Anterior cingulate cortex (tissue), 58 donors: ENCODE measurements at places on chromosomes 11 and 22.

DNA sequence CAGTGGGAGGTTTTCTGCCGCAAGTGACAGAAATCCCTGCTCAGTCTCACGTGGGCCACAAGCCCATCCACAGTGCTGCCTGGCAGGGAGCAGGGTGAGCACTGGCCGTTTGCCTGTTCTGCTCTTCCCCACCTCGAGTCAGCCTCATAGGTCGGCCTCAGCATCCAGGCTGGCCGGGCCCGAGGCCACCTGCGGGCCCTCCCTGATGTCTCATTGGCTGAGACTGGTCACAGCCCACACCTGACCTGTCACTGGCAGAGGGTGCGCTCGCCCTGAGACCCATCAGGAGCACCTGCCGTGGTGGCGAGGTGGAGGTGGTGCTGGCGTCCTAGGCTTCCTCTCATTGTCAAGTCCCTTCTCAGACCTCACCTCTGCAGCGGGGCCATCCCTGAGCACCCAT, 72.1 kb downstream of the ELFN2 start:
- no peak for DNase-seq

GRCh38 chr22:33361581-33361980, 303.4 kb upstream of the SYN3 start:
- no peak for DNase-seq

DNA sequence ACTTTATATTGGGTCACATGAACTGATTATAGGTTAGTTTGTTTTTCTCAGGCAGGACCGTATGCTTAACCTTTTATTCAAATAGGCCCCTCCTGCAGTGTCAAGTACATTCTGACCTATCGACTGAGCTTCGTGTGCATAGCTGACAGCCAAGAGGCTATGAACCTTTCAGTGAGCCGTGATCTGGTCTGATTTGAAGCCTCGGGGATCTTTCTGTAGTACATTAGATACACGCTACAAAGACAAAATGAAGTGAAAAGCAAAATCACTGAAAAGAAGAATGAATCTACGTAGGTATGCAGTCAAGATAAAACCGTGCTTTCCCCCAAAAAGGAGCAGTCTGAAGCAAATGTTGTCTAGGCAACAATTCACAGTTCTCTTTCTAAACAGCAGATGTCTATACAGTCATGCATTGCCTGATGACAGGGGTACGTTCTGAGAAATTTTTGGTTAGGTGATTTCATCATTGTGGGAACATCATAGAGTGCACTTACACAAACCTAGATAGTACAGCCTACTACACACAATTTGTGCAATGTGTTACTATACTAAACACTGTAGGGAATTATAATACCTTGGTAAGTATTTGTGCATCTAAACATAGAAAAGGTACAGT, 18.1 kb downstream of the JHY start:
- no peak for DNase-seq

GRCh38 chr11:10376061-10376460, 71.2 kb downstream of the ADM start:
- DNase-seq, result no peak

DNA sequence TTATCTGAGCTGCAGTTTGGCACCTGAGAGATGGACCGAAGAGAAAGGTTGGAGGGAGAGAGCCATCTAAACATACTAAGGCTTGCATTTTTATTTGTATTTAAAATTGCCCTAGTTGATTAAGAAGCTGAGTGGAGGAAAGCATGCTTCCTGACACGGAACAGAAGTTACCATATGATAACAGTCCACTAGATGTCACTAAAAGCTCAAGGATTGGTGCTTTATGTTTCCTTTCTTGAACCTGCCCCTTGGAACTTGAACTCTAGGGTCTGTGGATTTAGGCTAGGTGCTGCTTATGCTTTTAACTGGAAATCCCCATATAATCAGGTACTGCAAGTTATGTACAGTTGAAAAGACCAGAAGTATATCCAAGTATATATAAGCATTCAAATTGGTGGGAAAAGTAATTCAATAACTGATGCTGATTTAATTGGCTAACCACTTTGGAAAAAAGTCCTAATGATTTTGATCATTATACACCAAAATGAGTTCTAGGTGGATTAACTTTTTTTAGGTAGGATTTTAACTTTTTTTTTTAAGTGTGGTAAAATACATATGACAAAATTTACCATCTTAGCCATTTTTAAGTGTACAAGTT, 9.5 kb downstream of the RBMXL2 start:
- DNase-seq, result no peak

DNA sequence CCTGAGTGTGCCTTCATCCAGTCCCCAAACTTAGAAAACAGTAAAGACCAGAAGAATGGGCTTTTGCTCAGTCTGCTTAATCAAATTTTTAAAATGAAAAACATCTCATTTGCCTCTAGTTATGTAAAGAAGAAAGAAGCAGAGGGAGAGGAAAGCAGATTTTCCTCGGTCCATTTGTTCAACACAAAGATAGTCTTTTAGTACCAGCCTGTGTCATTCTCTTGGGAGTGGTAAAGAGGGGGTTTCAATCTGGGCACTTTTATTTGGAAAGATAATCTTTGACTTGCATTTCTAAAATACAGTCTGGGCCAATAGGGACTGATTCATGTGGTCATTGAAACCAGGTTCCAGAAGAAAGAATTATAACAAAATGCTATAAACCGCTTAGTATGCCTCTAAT, 29.5 kb downstream of the KREMEN1 start:
- DNase-seq, result no peak

GRCh38 chr11:129598378-129598777, 217.3 kb upstream of the TMEM45B start:
- no peak for DNase-seq

- no peak for DNase-seq
Measured at GRCh38 chr11:67002297-67002913, 20.5 kb upstream of the SYT12 start.

DNA sequence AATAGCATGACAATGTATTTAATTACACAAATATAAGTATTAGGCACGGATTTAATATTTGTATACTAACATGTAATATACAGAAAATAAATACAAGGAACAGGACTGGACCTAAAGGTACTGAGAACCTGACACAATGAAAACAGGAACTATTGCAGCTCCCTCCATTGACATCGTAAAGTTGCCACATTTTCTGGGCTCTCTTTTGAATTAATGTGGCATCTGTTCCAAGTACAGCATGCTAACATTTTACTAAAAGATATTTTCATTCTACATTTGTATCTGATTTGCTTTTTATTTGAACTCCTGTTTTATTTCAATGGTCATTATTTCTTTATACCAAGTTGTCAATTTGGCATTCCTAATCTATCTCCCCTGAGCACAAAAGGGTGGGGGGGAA, 15.3 kb downstream of the PHF21A start:
- DNase-seq, result no peak

DNA sequence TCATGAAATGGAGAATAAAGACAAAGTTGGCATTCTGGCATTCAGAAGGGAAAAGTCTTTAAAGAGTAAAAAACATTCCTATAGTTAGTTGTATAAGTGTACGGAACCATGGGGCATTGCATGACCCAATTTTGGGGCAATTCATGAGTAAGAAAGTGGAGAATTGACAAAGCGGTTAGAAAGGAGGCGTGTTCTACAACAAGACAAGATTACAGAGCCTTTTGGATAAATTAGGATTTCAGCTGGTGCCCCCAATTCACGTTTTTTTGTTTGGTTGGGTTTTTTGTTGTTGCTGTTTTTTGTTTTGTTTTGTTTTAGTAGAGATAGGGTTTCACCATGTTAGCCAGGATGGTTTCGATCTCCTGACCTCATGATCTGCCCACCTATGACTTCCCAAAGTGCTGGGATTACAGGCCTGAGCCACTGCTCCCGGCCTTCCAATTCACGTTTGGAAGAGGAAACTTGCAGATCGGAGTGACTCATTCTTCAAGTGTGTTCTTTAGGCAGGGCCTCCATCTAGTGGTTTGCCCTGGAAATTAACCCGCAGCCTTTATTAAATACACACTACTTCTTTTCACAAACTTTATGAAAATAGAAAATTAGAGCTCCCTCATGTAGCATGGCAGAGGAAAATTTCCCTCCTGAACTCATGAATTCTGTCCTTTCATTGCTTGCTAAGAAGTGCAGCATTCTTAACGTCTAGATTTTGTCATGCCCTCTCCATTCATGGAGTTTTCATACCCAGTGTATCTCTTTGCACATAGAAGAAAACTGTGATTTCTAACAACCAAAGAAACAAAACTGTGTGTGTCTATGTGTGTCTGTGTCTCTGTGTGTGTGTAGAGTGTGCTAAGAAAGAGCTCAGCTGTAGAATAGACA, 118.1 kb downstream of the BBOX1 start:
- DNase-seq, result peak; percentile 7

GRCh38 chr11:117610045-117610444, 187.0 kb downstream of the DSCAML1 start:
- DNase-seq, result no peak

DNA sequence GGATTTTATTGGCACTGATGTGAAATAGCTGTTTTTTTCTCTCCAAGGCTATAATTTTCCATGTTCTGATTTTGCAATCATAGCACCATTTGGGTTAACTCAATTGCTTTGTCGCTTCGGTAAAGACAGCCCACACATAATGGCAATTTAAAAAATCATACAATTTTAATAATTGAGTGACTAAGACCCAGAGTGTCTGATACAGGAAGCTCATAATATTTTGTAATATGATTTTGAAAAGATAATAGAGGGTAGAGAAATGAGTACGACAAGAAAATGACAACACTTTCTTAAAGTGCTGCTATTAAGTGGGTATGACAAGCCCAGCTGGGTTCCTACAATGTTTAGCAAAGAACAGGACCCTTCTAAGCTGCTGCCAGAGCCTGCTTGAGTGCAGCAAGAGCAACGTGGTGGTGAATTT, 439.1 kb downstream of the METTL15 start:
- DNase-seq, result no peak

GRCh38 chr11:65625628-65626342, 10.2 kb downstream of the PCNX3 start:
- DNase-seq, result peak; percentile 42

- no peak for DNase-seq
Measured at GRCh38 chr11:98512938-98513337, 507.8 kb upstream of the CNTN5 start.

- DNase-seq, result no peak
Measured at GRCh38 chr11:79237703-79238102, 203.1 kb downstream of the TENM4 start.

DNA sequence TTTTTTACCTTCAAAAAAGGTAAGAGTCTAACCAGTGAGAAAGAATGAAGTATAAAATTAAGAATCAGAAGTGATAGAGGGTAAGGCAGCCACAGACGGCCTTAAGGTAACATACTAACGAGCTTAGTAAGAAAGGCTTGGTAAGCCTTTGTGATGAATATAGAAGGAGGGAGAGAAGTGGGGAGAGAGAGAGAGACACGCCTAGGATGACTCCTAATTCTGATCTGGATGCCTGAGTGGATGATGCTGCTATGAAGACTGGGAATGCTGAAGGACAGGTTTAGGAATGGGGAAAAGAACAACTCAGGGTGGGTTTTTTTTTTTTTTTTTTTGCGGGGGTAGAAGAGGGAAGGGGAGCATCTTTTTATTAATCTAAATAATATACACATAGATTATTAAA, 4.8 kb downstream of the FBXO3 start:
- DNase-seq, result no peak

- DNase-seq, result no peak
Measured at GRCh38 chr22:49025791-49026493, 801.7 kb downstream of the BRD1 start.

DNA sequence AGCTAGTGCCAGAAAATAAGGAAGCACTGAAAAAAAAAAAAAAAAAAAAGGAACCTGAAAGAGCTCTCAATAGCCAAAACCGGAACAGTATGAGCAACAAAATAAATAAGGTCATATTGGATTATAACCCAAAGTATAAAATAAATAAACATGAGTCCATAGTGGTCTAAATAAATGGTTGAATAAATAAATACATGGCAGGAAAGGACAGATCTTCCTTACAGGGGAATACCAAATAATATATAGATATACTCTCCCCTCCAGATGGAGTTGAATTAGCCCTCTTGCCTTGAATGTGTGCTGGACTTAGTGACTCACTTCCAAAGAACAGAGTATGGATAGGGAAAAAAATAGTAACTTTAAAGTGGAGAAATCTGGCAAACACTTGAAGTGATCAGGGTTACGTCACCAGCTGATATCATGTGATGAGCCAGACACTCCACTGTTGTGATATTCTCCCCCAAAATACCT, 14.3 kb upstream of the ARRB1 start:
- DNase-seq, result no peak

- no peak for DNase-seq
Measured at GRCh38 chr11:45560913-45561281, 104.5 kb downstream of the CHST1 start.

- no peak for DNase-seq
Measured at GRCh38 chr11:55936300-55936699, at the start of gene OR5I1. OR5I1 (minus strand) TSS chr11:55936400; CDS start chr11:55936400, 0 bp downstream.

DNA sequence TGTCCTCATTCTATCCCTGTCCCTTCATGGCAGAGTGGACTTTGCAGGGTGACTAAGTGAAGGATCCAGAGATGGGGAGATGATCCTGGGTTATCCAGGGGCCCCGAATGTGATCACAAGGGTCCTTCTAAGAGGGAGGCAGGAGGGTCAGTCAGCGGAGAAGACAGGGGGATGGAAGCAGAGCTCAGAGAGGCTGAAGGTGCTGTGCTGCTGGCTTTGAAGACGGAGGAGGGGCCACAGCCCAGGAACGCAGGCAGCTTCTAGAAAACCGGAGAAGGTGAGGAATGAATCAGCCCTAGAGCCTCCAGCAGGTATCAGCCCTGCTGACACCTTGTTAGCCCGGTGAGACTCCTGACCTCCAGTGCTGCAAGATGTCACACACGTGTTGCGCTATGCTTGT, 63.7 kb downstream of the CDKN1C start:
- DNase-seq, result no peak

- no peak for DNase-seq
Measured at GRCh38 chr22:49551897-49552614, 275.6 kb downstream of the BRD1 start.

- DNase-seq, result no peak
Measured at GRCh38 chr11:86244063-86244521, 461 bp upstream of the EED start.

GRCh38 chr22:19896665-19897355, 42.1 kb upstream of the GNB1L start:
- no peak for DNase-seq

GRCh38 chr11:69382131-69383128, 88.5 kb downstream of the MYEOV start:
- DNase-seq, result no peak

GRCh38 chr22:44281768-44282637, 30.7 kb downstream of the SHISAL1 start:
- no peak for DNase-seq
